ENCODE measurements at places on chromosomes 7 and 10. TPM values are rescaled to one million over a fixed set of nuclear protein-coding genes. Genes with fewer than 3 reads are reported as not detected.

FAM131B gene
- 2.7 TPM for total RNA-seq

FEZF1 gene
- total RNA-seq = not detected

PLCE1 gene
- total RNA-seq = not detected

ASB10 gene
- total RNA-seq = not detected

PRR15 gene
- total RNA-seq = not detected

PNLIPRP3 gene
- total RNA-seq = not detected

DNA sequence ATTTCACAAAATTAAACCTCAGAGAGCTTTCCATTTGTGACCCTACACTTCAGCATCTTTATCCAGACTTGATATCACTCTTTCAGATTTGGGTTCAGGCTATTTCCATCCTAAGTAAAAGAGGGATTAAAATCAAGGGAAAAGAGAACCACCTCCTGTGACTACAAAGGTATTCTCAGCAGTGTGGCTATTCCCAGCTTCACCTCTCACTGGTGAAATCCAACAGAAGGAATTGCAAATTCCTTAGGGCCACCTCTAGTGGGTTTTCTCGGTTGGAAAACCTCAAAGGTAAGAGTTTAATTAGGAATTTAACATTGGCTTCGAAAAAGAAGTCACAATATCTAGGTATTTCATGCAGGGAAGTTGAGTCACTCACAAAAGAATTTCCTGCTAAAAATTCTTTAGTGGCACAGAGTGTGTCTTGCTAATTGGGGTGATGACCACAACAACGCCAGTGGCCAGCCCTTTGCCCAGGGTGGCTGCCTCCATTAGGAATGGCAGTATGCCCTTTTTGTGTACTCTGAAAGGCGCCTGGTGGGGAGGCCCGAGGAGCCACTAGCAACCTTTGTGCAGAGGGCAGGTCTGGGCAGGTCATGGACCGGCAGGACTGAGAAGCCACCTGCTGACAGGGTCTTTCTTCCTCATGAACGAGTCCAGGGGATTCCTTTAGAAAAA lies 52.2 kb downstream of the SEM1 start:
- no peaks in the 10 kb centered on the region for H3K27me3 ChIP-seq
- peaks cover 8% of the 10 kb centered on the region for H3K36me3 ChIP-seq
- no peak overlapping the region for H3K27ac ChIP-seq
- H3K4me3 ChIP-seq = no peak overlapping the region
- H3K4me1 ChIP-seq = no peaks in the 10 kb centered on the region

DNA sequence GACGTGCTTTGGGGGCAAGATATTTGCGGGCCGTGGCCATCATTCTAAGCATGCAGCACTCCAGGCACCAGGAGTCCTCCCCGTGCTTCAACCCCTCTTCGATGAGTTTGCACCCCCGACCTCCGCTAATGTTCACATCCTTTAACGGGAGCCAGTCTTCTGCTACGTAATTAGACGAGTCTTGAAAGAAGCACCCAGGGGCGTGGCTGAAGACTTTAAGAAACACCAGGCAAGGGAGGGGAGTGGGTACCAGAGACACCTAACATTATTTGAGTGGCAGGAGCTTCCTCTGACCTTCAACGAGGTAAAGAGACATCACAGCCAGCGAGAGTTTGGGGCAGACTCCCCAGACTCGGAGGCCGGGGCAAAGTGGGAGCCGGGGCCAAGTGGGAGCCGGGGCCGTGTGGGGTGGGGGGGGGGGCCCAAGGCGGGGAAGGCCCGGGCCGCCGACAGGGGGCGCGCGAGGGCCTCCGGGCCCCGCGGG lies 31.1 kb upstream of the TOMM7 start:
- H3K4me1 ChIP-seq = peaks cover 27% of the 10 kb centered on the region
- peak overlapping the region; percentile 88 for H3K4me3 ChIP-seq
- H3K36me3 ChIP-seq = peaks cover 26% of the 10 kb centered on the region
- peak; percentile 81 for DNase-seq

DNA sequence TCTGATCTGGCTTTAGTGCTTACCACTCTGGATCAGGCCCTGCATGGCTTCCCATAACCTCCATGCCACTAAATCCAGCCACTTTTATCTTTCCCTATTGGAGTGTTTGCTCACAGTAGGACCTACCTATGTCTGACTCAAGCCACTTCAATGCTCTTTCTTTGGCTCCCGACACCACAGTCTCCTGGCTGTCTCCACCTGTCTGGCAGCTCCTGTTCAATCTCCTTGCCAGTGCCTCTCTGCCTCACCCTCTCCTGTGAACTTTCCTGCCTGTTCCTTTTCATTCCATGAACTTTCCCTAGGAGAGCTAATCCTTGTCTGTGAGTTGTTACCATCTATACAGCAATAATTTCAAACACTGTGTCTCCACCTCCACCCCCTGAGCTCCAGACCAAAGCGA lies 82.6 kb upstream of the UCN3 start:
- no peak overlapping the region for H3K27ac ChIP-seq
- H3K36me3 ChIP-seq = no peaks in the 10 kb centered on the region
- H3K27me3 ChIP-seq = no peaks in the 10 kb centered on the region
- peaks cover 19% of the 10 kb centered on the region for H3K4me1 ChIP-seq
- no peak overlapping the region for H3K4me3 ChIP-seq

DNA sequence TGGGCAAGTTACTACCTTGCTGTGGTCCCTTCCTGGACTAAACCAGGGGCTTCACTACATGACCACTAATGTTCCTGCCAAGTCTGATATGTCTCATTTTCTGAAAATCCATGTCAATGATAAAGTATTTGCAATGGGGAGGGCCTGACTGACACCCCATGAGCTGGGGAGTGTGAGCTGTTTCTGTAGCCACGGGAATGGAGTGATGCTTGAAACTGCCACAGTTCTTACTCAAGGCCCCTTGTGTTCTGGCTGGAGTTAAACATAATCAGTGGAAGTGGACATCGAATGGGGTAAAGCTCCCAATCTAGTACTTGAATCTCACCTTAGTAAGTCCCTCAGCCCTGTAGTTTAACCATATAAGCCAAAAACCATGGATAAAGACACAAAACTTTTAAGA lies 61.9 kb upstream of the PDLIM1 start:
- no peak overlapping the region for H3K4me3 ChIP-seq
- DNase-seq = no peak
- H3K27me3 ChIP-seq = no peaks in the 10 kb centered on the region
- no peaks in the 10 kb centered on the region for H3K4me1 ChIP-seq
- no peak overlapping the region for H3K27ac ChIP-seq

DNA sequence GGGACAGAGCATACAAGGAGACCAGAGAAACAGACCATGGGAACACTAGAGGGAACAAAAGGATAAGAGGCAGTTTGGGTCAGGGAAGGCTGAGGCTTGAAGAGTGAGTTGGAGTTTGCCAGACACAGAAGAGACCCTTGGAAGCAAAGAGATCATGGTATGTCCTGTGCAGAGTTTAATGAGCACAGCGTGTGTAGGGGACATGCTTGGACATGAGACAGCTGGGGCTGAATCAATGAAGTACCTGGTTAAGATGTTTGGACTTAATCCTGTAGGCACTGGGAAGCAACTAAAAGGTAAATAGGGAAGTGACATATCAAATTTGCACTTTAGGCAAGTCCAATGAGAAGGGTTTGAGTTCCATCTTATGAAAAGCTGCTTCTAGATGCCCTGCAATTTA lies 79.6 kb downstream of the KIAA1217 start:
- no peaks in the 10 kb centered on the region for H3K4me1 ChIP-seq
- H3K36me3 ChIP-seq = no peaks in the 10 kb centered on the region
- H3K27me3 ChIP-seq = peaks cover 1% of the 10 kb centered on the region
- DNase-seq = no peak
- H3K4me3 ChIP-seq = no peak overlapping the region
